Stimulated activated CD8-positive, alpha-beta memory T cell treated with anti-CD3 and anti-CD28 coated beads, Interleukin-7, amount 100 ng/mL, for 1 hour (primary cell): ENCODE measurements at places on chromosomes 13 and 19.

DNA sequence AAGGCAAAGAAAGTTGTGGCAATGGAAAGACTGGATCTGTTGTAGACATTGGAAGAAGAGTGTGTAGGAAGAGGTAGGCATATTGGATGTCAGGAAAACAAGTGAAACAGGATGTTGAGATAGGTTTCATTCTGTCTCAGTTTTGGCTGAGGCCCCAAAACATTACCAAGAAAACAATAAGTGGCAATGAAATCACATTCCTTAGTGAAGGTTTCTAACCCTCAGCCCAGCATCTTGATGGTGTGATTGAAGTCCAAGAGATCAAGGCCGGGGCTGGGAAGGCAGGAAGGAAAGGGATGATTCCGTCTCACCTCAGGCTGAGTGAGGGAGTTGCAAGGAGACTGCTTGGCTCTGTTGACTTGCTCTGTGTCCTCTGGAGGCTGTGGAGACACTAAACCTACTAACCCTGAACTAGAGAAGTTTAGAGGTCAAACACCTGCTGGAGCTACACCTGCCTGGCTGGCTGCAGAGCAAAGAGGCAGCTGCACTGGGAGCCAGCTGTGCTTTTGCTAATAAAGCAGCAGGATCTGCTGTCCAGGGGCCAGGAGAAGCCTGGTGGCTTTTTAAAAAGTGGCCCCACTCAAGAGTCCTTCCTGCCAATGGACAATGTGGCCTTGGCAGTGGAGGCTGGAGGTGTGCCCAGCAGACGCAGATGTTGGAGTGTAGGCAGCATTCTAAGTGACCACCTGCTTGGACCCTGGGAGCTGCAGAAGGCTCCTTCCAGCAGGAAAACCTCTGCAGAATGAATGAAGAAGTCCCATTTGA is 53.6 kb downstream of the DGKH start:
- DNase-seq, result no peak

GRCh38 chr19:42271861-42272534 is 2.9 kb downstream of the CIC start:
- no peak for DNase-seq

GRCh38 chr19:6604906-6605305 is 14.0 kb upstream of the CD70 start:
- DNase-seq, result no peak

DNA sequence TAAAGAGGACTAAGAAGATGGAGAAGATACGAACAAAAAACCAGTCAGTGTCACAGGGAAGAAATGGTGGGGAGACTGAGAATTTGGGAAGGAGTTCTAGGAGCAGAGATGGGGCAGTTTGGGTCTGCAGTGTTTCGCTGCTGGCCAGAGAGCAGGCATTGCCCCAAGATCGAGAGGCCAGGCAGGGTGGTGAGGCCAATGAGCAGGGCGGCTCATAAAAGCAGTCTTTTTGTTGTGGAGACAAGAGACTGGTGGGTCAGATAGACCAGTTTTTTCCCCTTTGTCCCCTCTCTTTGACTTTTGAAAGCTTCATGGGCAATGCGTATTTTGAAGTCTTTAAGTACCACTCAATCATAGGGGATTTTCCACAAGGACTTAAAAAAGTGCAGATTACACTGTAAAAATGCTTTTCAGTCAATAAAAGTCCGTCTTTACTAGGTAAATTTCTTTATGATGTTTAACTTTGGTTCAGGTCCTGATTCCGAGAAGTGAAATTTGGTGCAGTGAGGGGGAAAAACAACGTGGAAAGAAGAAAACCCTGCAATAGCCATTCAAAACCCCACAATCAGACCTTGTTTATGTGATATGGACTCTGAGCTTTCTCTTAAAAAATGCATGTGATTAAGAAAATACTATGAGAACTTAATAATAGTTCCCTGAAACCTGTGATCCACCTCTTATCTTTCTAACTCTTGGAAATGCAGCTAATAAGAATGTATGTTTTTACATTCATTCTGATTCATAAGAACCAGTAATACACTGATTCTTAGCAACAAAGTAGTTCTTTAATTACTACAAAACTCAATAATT is 338.9 kb downstream of the KLF5 start:
- no peak for DNase-seq

GRCh38 chr13:83150616-83151307 is 731.5 kb downstream of the SLITRK1 start:
- DNase-seq, result no peak

- DNase-seq, result no peak
These were observed 4.7 kb upstream of the F10 start for GRCh38 chr13:113117911-113118260.

- DNase-seq, result no peak
These were observed 230.5 kb upstream of the SERP2 start for GRCh38 chr13:44142941-44143665.

DNA sequence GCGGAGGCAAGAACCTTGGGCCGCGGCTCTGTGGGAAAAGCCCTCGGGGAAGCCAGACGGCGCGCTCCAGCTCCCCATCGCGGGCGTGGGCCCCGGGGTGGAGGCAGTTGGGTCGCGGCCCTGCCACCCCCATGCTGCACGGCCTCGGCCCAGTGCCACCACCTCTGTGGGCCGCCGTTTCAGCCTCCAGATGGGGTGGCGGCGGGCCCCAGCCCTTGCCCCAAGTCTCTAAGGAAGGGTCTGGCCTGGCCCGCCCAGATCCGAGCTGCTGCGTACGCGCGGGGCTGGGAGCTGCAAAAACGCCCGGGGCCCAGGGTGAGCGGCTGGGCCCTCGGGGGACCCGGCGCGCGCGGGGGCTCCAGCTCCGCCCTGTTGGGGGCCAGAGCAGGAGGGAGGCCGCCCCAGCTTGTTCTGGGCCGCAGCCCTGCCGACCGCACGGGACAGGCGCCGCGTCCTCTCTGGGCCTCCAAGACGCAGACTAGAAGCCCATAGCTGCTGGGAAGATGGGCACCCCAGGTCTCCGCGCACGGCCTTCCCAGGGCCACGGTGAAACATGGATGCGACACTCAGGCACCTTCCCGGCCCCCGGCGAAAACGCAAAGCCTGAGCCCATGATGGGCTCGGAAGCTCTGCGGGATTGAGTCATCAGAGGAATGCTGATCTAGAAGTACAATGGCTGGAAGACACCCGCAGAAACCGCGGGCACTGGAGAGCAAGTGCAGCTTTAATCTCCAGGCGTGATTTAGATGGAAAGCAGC is 110.1 kb downstream of the KCTD15 start:
- no peak for DNase-seq

- DNase-seq, result no peak
These were observed 4.7 kb upstream of the IRS2 start for GRCh38 chr13:109790942-109791605.

DNA sequence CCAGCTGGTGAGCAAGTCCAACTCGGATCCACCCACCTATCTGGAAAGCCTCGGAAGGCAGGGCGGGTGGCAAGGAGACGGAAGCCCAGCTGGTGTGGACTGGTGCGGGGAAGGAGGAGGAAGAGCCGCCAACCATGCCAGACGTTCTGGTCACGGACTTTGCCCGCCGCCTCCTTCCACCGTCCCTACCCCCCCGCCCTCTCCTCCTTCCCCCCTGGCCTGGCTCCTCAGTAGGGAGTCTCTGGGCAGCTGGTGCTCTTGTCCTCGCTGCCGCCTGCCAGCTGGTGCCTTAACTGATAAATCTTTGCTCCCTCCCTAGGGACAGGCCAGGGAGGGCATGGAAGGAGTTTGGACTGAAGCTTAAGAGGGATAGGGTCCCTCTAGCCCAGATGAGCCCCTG is 4.8 kb downstream of the SYNGR4 start:
- no peak for DNase-seq

- no peak for DNase-seq
These were observed 151.5 kb downstream of the RGCC start for GRCh38 chr13:41608839-41609177.

- DNase-seq, result peak; percentile 44
These were observed 12.2 kb upstream of the RELB start for GRCh38 chr19:44988896-44989556.

- no peak for DNase-seq
These were observed 75.2 kb downstream of the WDFY2 start for GRCh38 chr13:51659276-51660127.

DNA sequence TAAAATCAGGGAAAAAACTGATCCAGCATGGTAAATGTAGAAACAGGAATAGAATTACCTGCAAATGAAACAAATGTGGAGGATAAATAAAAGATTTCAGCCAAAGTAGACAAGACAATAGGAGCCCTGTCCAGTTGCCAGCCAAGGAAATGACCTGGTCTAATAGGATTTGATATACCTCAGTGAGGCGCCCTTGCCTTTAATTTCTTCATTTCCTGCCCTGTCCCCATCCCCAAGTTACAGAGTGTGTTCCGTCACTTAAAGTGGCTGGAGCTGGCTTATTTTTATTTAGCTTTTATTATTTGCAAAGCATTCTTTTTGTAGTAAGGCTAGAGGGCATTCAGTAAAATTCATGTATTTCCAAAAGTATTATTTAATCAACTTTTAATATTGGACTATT is 1022.0 kb downstream of the EFNB2 start:
- no peak for DNase-seq

GRCh38 chr19:50906217-50906616 is 5.0 kb downstream of the KLK4 start:
- no peak for DNase-seq

DNA sequence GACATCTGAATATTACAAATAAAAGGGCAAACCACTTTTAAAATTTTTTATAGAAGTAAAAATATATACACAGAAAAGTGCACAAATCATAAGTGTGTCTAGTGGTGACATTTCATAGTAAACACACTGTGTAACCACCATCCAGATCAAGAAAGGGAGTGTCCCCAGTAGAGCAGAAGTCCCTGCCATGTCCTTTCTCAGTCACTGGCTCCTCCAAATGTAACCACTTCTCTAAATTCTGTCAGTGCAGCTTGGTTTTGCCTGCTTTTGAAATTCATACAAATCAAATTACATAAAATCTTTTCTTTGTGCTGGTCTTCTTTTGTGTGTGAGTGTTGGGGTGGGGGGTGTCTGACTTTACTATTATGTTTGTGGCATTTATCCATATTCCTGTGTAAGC is 116.5 kb downstream of the RBM26 start:
- no peak for DNase-seq

GRCh38 chr13:73056565-73056962 is 2.2 kb upstream of the KLF5 start:
- no peak for DNase-seq

DNA sequence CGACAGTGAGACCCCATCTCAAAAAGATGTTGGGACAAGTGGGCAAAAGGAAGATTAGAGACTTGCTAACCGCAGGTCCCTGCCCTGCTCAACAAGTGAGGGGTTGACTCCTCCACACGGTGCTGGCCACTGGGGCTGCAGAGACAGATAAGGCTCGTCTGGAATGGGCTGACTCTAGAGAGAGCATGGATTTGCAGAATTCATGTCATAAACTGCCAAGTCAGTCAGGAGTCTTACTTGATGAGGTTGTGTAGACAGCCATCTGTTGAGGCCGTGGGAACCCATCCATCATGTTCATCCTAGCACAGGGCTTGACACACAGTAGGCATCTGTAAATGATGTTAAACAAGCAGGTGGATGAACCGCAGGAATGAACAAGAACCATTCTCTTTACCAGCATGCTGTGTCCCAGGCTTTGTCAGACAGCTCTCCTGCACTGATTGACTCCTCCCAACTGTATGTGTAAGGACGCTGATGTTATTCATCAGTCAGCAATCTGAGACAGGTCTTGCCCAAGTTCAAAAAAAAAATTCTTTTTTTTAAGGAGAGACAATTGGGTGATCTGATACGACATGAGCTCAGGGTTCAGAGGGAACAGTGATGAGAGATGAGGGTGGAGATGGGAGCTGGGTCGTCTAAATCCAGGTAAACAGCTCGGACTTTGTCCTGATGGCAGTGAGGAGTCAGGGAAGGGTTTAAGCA is 8.8 kb downstream of the PAF1 start:
- no peak for DNase-seq

GRCh38 chr13:49436890-49437289 is 7.0 kb downstream of the CAB39L start:
- no peak for DNase-seq
